Gastroesophageal sphincter (tissue), 4 donors: ENCODE measurements at places on chromosomes 2 and 18.

GRCh38 chr2:237431372-237431771 is 17.4 kb upstream of the COL6A3 start:
- no peak for ATAC-seq

DNA sequence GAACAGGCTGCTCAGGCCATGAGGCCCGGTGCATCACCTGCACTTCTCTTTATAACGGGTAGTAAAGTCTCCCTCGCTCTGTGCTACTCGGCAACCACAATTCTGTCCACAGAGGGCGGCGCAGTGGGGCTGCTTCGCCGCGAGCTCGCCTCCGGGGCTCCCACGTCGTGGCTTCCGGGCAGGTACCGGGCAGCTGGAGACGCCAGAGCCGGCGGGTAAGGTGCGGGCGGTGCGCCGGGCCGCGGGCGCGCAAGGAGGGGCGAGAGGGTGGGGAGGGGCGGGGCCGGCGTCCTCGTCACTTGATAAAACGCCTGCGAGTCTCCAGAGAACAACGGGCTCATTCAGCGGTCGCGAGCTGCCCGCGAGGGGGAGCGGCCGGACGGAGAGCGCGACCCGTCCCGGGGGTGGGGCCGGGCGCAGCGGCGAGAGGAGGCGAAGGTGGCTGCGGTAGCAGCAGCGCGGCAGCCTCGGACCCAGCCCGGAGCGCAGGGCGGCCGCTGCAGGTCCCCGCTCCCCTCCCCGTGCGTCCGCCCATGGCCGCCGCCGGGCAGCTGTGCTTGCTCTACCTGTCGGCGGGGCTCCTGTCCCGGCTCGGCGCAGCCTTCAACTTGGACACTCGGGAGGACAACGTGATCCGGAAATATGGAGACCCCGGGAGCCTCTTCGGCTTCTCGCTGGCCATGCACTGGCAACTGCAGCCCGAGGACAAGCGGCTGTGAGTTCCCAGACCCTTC is at the start of gene ITGA6:
ITGA6 (plus strand) TSS at position 331 of the 734 bp plus-strand sequence.
- ATAC-seq, result peak; percentile 70

DNA sequence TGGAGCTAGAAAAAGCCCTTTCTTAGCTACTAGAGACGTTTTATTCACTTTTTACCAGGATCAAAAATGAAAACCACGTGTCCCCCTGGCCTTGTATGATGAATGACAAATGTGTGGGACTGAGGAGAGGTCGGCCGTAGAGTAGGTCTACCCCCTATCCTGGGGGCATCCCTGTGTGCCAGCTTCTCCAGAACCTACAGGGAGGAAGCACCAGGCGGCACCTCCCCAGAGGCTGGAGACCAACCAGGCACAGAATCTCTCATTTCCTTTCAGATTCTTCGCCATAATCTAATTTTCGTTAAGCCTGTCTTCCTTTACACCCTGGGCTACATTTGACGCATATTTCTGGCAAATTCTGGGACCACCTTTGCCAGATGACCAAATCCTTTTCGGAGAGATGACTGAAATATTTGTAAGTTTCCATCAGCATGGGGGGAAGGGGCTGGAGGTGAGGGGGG is 15.9 kb downstream of the TWIST2 start:
- peak; percentile 29 for ATAC-seq

- peak; percentile 95 for ATAC-seq
Measured at GRCh38 chr2:69177785-69178636, 165.0 kb downstream of the ANTXR1 start.

- ATAC-seq, result no peak
Measured at GRCh38 chr2:925309-925708, 25.3 kb upstream of the SNTG2 start.

DNA sequence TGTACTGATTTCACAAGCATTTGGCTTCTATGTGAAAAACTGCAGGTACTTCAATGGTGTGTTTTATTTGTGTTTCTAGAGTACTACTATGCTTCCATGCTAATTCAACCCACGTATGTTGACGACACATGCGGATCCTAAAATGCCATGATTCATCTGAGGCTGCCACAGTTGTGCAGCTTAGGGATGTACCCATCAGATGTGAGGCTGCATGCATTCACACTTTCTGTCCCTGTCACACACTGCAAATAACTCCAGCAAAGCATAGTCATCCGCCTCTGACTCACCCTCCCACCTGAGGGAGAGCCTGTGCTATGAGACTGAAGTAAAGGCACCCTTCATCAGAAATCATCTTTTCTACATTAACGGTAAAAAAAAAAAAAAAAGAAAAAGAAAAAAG is 22.1 kb upstream of the SERTAD2 start:
- no peak for ATAC-seq

GRCh38 chr2:82789851-82790205 is 1669.3 kb downstream of the SUCLG1 start:
- ATAC-seq, result no peak

DNA sequence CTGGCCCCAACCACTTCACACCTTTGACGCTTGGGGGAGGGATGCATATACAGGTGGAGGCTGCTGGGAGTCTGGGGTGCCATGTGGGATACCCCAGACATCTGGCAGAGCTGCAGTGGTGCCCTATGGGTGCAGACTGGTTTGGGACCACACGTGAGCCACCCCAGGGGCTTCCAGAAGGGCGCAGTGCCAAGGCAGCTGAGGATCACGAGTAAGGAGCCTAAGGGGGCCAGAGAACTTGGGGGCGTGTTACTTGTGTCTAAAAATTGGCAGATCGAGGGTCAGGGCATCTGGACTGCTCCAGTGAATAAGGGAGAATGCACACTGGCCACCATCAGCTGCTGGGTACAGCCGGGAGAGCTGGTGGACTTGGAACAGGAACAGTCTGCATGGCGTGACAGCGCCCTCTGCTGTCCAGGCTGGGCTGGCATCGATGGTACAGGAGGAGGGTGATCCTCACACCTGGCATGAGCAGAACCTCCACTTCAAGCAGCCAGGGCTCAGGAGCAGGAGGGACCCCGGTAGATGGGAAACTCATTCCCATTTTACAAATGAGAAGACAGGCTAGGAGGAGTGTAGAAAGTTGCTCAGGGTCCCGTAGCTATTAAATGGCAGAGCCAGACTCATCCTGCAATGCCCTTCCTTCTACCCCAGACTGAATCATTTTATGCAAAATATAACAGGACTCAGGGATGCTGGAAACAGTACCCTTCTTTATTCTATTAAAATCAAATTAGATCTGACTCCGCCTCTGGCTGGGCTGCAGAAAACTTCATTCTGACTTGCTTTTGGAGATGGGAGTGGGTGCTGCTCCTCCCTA is 60.4 kb downstream of the ATOH8 start:
- peak; percentile 90 for ATAC-seq

- no peak for ATAC-seq
Measured at GRCh38 chr18:905307-905947, 756 bp downstream of the ADCYAP1 start.

- peak; percentile 25 for ATAC-seq
Measured at GRCh38 chr18:12837747-12838146, 46.3 kb downstream of the PTPN2 start.

- ATAC-seq, result no peak
Measured at GRCh38 chr18:26677957-26678356, 129.6 kb upstream of the KCTD1 start.

DNA sequence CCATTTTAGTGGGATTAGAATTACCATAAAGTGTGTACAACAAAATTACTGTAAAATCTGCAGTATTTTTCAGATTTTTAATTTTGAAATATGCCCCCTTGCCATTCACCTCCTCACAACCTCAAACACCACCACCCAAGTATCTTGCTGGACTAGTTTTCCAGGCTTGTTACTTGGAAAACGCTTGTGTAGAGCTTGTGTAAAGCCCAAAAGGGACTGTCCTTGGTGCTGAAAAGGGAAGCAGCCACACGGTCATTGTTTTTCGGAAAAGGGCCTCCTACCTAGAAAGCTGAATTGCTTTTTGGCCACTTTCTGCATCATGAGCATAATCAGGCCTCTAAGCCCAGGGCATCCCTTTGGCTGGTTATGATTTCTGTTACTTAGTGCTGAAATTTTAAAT is 563.4 kb downstream of the LRRTM4 start:
- ATAC-seq, result no peak

- peak; percentile 45 for ATAC-seq
Measured at GRCh38 chr2:158457092-158457825, 507 bp downstream of the PKP4 start.

DNA sequence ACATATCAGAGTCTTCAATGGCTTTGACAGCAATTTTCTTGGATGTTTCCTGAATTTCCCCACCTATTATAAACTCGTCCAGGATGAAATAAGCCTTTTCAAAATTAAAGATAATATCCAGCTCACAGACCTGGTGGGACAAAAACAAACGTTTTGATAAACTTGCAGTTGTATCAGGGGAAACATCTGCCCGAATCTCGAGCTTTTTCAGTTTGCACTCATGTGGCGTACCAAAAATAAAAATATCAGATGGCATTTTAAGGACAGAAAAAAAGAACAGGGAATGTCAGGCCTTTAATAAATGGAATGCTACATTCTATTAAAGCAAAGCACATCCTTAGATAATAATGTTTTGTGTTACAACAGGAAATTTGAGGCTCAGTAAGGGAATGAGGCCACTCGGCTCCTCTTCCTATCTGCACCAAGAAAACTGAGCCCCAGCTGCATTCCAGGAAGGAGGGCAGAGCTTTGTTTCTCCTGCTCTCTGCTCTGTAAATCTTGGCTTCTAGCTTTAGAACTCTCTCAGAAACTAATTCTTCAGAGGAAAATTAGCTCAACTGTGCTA is 72.1 kb downstream of the AP1S3 start:
- no peak for ATAC-seq

DNA sequence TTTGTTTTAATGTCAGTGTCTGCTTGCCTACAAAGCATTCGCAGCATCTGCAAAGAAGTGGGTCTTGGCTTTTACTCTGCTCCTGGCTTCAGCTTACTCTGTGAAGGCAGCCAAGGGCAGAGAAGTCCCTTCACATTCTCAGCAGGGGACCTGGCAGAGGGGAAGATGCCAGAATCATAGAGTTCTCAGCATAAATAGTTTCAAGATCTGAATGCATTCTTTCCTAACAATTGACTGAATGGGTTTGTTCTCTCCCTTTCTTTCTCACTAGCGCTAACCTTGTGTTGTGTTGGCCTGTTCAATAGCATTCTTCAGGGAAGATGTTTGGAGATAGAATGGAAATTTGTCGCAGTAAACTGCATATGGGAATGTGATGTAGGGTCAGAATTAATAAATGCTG is 106.9 kb downstream of the FARSB start:
- ATAC-seq, result no peak

GRCh38 chr2:221439761-221440479 is 132.2 kb downstream of the EPHA4 start:
- peak; percentile 50 for ATAC-seq

DNA sequence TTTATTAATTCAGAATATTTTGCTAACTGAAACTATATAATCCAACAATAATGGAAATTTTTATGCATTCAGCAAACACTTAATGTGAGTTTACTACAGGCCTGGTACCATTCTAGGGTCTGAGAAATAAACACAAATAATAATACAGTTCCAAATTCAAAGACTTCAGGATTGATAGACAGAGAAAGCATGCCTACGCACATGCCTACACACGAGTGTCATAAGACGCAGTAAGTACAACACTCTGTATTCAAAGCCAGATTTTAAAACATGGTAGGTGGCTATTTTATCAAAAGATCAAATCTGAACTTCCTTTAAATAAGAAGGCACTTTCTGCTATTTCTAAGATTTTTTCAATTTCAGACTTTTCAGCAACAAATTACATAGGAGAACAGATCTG is 346.9 kb downstream of the NCKAP5 start:
- no peak for ATAC-seq

- ATAC-seq, result no peak
Measured at GRCh38 chr2:196181484-196181883, 10.1 kb upstream of the STK17B start.

- no peak for ATAC-seq
Measured at GRCh38 chr18:76823587-76824011, 1.2 kb downstream of the ZNF236 start.

GRCh38 chr2:196249860-196250259 is 78.5 kb upstream of the STK17B start:
- ATAC-seq, result no peak

DNA sequence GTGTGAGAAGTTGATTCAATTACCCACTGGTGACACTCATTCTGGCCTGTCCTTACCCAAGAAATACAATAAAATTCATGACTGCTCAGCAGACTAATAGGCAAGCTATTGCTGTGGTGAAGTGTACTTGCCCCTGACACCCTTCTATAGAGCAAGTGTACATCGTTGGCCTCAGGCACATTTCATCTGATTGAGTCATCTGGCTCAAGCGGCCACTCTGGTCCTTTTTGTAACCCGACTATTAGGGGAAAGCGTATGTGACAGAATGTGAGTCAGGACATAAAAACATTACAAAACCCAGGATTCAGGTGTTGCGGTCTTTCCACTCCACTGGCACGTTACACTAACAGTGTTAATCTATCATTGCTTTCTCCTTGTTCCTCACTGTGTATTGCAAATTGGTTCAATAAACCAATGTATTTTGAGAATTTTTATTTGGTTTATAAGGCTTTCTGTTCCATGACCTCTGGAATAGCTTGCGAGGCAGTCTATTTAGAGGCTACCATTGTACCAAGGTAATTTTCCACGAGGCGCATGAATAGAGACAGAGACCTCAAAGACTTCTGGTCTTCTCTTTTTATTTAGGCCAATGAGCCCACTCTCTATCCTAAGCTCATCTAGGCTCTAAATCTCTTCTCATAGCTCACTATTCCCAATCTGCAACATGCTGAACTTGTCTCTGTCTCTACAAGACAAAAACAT is 10.2 kb upstream of the TTC32 start:
- no peak for ATAC-seq

DNA sequence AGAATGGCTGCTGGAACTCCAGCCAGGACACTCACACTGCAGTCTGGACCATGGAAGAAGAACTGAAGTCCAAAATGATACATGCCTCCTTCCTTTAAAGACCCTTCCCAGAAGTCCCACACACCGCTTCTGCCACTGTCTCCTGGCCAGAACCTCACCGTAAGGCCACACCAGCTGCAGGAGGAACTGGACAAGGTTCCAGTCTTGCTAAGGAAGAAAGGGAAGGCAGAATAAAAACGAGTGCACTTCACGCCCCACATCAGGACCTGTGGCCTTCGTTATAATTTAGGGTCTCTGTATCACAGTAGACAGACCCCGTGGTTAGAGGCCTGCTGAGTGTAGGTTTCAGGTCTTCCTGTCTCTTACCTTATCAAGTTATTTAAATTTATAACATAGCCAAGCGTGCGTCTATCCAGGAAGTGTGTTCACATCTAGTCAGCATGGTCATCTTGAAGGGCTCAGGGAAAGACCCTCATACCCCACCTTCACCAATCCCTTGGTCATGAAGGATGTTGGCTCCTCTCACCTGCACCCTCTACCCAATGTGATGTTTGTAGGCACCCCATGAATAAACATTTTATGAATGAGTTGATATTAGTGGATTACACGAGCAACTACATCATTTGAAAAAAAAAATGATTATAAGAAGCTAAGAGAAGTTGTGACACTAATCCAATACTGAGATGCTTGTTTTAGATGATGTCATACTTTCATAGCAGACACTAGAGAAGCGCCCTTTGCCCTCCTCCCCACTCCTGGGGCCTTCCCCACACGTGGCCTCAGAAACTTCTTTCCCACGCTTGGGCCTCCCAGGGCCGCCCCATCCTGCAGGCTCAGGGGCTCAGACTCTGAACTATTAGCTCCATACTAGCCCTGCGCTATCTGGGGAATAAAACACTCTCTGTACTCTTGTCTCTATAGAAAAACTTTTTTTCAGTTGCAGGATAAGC is 157.6 kb downstream of the FAM210A start:
- no peak for ATAC-seq
